SJSA1 (cell line): ENCODE measurements at places on chromosomes 1 and 21. TPM values are rescaled to one million over a fixed set of nuclear protein-coding genes. Genes with fewer than 3 reads are reported as not detected.

SLFNL1 gene
- total RNA-seq, result 0.03 TPM in 1 of 2 replicates, not detected in the other

TDRD5 gene
- not detected in 2 replicates for total RNA-seq

GPR52 gene
- 0.24 and 1.3 TPM in 2 replicates for total RNA-seq

OR2M3 gene
- total RNA-seq, result not detected in 2 replicates

NOC2L gene
- total RNA-seq, result 100 and 129 TPM in 2 replicates

GCSAML gene
- not detected in 2 replicates for total RNA-seq

SPATA46 gene
- total RNA-seq, result not detected in 2 replicates

- DNase-seq, result no peak
These were observed 31.7 kb downstream of the SIM2 start for GRCh38 chr21:36730291-36731281.

DNA sequence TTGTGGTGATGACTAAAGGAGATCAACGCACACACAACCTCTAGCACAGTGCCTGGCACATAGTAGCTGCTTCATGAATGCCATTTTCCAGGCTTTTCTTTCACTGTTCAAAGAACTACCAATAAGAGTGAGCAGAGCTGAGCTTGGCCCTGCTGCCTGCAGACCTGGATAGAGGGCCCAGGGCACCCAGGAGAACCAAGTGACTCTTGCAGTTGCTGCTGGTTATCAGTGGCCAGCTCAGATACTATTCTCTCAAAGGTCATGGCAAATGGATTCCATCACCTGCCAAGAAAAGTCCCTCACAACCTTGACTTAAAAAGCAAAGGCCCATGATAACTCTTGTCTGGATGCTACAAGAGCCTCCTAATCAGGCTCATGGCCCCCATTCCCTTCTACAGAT, 41.7 kb downstream of the PLPP3 start:
- DNase-seq, result no peak
